Brain pericyte (primary cell): ENCODE measurements at places on chromosomes 11 and 22.

DNA sequence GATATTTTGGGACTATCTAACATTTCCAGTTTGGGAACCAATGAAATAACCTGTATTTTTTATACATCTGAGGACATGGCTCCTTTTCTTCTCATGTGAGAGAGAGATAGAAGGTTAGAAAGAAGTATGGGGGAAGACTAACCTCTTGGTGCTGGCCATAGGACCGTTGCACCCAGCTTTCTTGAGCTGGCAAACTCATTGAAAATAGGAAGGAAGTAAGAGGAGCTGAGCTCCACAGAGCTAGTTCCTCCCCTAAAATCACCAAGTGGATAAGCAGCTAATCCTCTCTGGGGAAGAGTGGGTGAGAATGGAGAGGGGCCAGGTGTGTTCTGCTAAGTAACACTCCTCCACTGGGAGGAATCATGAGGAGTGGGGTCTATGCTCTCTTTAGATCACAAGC is 387.4 kb upstream of the CADM1 start:
- no peak for DNase-seq

GRCh38 chr11:373716-374551 is 4.6 kb downstream of the B4GALNT4 start:
- DNase-seq: no peak

DNA sequence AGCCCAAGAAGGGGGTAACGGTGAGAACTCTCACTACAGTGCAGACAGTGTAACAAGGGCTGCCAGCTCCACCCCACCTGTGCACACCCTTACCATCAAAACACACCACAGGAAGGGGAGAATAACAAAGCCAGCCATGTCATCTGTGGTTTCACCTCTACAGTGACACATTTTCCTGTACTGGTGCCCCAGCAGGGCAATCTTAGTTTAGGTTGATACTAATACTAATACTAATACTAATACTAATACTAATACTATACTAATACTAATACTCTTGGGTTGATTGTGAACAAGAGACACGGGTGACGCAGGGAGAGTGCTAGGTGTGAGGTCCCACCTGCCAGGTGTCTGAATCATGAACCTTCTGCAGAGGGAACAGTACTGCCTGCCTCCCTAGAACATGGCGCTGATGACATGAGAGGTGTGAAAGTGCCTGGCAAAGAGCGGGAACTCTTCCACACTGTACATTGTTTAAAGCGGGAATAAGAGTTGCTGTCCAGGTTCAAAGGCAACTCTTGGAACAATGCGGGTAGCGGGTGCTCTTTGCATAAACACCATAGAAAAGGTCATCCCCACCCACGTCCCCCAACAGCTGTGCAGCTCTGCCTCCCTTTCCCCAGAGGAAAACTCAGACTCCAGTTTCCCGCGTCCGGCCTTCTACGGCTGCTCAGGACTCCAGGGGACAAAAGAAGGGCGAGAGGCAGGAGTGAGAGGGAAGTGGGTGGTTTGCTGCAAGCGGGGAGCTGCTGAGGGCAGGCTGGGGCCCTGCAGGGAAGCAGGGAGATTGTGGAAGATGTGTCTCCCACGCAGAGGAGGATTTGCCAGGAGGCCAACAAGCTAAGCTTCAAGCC is 25.0 kb upstream of the TMPRSS4 start:
- DNase-seq: no peak

DNA sequence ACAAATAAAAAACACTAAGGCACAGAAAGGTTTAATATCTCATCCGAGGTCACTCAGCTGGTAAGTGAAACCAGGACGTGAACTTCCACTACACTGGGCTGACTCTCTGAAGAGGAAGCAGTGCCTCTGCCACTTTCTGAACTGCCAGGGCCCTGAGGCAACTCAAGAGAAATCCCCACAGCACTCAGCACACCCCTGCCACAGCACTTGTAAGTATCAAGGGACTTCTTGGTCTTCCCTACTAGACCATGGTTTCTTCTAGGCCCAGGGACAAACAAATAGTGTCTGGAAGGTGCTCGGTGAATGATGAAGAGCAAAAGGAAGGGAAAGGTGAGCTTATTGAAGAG is 49.7 kb downstream of the RPL27A start:
- DNase-seq: no peak

DNA sequence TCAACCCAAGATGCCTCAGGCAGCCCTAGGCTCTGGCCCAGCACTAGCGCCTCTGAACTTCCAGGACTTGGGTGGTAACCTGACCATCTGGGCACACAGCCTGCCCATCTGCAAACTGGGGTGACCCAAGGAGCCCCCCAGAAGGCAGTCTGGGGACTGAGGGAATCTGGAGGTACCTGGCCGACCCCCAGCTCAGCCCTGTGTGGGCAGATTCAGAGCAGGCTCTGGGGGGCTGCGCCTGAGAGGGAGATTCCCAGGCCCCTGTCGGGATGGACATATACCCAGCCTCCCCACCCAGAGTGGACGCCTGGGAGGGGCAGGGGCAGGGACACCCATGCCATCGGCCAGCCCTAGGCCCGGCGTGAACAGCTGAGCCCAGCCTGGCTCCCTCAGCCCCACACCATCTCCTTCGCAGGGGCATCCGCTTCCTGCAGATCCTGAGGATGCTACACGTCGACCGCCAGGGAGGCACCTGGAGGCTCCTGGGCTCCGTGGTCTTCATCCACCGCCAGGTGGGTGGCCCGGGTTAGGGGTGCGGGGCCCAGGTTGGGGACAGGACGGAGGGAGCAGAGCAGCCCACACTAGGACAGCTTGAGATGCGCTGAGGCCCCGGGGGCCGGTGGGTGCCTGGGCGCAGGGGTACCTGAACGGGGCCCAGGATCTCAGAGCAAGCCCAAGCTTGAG is 126.9 kb downstream of the KCNQ1 start:
- DNase-seq: no peak

GRCh38 chr22:46165977-46166376 is 15.7 kb downstream of the PPARA start:
- DNase-seq: no peak

- no peak for DNase-seq
Observed at GRCh38 chr11:107385361-107385981, 72.2 kb downstream of the CWF19L2 start.

DNA sequence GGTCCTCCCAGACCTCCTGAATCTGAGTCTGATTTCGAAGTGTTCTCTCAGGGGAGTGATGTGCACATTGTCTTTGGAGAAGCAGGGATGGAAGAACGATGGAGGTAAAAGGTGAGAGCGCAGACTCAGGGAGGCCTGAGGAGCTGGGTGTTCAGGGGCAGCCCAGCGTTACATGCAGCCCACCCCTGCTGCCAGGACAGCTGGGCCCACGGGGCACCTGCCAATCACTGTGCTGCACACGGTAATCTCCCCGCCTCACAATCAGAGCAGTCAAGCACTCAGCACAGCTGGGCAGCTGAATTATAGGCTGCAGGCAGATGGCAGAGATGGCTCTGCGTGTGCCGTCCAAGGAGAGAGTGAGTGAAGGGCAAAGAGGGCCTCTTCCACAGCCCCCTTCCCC is 17.9 kb upstream of the HTR3A start:
- DNase-seq: no peak

- DNase-seq: no peak
Observed at GRCh38 chr22:36761553-36762240, 14.2 kb downstream of the IFT27 start.

GRCh38 chr11:12691473-12691872 is 17.3 kb downstream of the TEAD1 start:
- DNase-seq: no peak
